Anterior cingulate cortex (tissue), 58 donors: ENCODE measurements at places on chromosomes 1 and 21.

DNA sequence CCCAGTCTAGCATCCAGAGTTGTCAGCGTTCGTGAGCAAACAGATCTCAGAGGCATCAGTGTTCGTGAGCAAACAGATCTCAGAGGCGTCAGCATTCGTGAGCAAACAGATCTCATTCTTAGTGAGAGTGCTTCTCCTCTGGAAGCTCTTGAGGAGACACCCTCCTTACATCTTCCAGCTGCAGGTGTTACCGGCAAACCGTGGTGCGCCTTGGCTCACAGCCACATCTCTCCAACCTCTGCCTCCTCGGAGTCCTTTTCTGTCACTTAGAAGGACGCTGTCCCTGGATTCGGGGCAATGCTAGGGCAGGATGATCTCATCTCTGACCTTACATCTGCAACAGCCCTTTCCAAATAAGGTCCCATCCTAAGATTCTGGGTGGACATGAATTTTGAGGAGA, 14.6 kb upstream of the UMODL1 start:
- DNase-seq: no peak

GRCh38 chr1:17611991-17612390, 72.5 kb downstream of the ARHGEF10L start:
- DNase-seq: no peak

- no peak for DNase-seq
Measured at GRCh38 chr1:213201380-213202155, 150.5 kb downstream of the RPS6KC1 start.

- DNase-seq: peak; percentile 46
Measured at GRCh38 chr1:27097484-27097917, 57.4 kb downstream of the SLC9A1 start.

- DNase-seq: no peak
Measured at GRCh38 chr1:92483610-92484471, 2.9 kb downstream of the GFI1 start.

DNA sequence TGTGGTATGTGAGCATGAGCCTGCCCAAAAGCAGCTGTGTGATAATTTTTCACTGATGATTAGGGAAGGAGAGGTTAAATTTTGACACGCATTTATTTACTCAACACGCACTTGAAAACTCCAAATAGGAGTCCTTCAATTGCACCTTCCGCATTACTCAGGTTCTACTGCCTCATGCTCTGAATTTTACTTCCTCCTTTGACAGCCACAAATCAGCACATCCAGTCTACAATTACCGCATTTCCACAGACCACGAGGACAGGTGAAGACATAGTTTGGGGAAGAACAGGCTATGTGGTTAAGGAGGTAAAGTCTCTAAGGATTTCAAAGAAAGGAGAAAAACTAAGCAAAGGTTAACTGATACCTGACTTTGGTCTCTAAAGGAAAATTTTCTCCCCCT, 2.6 kb downstream of the CAPN8 start:
- DNase-seq: no peak

GRCh38 chr1:154176337-154176736, 15.6 kb downstream of the TPM3 start:
- DNase-seq: no peak

- no peak for DNase-seq
Measured at GRCh38 chr1:40221977-40222772, 25.6 kb upstream of the TMCO2 start.

DNA sequence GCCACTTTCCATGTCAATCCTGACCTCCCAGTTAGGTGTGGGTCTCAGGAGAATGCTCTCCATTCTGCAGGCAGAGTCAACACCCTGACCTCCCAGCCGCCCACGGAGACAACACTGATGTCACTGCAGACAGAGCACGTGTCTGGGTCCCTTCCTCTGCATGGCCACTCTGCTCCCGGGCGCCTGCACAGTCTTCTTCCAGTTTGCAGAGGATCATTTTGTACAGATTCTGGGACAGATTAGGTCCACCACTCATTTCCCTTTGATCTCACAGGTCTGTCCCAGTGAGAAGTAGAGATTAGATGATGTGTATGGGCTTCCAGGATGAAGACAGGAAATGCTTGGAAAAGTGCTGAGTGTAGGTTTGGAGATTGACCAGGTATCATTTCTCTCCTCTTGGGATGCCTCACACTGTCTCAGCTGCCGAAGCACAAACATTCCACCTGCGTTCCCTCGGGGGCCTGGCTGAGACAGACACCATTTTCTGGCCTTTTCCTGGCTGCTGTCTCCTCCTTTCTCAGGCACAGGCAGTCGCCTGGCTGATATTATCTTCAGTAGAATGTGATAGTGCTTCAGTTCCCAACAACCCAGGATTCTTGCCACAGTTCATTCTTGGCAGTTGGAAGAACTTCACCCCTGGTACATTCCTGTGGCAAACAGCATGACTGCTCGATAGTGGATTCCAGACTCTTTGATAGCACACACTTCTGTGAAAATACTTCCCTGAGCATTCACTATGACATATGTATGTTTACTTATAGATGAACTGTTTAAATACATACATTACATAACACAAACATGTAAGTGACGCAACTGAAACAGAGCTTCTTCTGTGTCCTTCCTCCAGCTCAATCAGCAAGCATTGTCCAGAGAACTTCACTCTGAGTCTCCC, 7.9 kb downstream of the MYBPHL start:
- peak; percentile 77 for DNase-seq
